ENCODE measurements at places on chromosomes 5 and 9.

DNA sequence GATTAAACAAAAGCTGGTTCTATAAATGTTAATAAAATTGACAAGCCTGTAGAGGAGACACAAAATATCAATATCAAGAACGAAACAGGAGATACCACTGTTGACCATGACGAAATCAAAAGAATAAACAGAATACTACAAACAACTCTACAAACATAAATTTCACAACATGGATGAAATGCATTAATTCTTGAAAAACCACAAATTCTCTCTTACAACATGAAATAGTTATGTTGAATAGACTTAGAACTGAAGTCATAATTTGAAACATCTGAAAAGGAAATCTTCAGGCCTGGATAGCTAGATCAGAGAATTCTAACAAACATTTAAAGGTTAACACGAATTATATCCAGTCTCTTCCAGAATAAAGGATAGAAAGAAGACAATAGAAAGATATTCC is 6.9 kb upstream of the SPATA31C1 start:
- no peak for DNase-seq

GRCh38 chr5:161009817-161010216 is 157.8 kb upstream of the ATP10B start:
- no peak for DNase-seq

- DNase-seq: peak; percentile 21
Measured at GRCh38 chr9:95230046-95230445, 87.5 kb downstream of the FANCC start.

- no peak for DNase-seq
Measured at GRCh38 chr5:34676416-34676815, 20.3 kb downstream of the RAI14 start.

- no peak for DNase-seq
Measured at GRCh38 chr9:125694478-125694877, 12.5 kb downstream of the MAPKAP1 start.

DNA sequence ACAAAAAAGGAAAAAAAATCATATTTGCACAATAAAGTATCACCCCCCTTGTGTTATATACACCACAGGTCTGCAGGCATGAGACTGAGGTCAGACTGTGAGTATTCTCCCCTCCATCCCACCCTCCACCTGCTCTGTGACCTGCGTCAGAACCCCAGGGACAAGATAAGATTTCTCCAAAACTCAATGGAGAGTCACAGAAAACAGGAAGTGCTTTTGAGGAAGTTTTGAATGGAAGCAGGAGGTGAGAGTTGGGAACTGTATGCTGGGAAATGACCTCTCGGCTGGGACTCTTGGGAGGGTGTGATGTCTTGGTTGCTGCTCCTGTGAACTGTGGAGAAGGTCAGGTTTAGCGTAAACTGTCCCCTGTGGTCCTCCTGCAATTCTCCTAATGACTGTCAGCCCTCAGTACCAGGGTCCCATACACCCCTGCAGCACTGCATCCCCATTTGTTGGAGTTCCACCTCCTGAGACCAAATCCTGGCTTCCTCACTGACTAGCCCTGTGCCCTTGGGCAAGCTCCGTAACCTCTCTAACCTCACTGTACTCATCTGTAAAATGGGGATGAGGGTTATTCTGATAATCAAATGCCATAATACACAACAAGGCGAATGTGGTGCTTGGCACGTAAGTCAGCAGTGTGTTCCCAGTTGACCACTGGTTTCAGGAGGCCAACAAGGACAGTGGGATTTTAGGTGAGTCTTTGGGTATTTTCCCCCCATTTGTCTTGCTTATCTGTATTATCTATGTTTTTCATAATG is 6.9 kb upstream of the CTSL start:
- DNase-seq: no peak

- DNase-seq: no peak
Measured at GRCh38 chr5:176952531-176953193, 53.5 kb upstream of the HK3 start.

DNA sequence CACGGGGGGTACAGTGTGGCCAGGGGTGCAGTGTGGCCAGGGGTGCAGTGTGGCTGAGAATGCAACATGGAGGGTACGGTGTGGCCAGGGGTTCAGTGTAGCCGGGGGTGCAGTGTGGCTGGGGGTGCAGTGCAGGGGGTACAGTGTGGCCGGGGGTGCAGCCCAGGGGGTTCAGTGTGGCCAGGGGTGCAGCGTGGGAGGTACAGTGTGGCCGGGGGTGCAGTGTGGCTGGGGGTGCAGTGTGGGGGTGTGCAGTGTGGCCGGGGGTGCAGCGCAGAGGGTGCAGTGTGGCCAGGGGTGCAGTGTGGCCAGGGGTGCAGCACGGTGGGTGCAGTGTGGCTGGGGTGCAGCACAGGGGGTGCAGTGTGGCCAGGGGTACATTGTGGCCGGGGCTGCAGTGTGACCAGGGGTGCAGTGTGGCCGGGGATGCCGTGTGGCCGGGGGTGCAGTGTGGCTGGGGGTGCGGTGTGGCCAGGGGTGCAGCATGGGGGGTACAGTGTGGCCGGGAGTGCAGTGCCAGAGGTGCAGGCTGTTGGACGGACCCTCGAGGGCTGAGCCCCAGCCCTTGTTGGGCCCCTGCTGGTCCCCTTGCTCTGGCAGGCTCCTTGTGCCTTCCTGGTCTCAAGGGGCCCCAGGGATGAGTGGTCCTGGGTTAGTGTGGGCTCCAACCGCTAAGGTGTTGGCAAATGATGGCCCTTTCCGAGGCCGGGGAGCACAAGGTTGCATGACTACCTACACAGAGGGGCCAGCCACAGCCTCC is 17.9 kb downstream of the TPPP start:
- DNase-seq: no peak

DNA sequence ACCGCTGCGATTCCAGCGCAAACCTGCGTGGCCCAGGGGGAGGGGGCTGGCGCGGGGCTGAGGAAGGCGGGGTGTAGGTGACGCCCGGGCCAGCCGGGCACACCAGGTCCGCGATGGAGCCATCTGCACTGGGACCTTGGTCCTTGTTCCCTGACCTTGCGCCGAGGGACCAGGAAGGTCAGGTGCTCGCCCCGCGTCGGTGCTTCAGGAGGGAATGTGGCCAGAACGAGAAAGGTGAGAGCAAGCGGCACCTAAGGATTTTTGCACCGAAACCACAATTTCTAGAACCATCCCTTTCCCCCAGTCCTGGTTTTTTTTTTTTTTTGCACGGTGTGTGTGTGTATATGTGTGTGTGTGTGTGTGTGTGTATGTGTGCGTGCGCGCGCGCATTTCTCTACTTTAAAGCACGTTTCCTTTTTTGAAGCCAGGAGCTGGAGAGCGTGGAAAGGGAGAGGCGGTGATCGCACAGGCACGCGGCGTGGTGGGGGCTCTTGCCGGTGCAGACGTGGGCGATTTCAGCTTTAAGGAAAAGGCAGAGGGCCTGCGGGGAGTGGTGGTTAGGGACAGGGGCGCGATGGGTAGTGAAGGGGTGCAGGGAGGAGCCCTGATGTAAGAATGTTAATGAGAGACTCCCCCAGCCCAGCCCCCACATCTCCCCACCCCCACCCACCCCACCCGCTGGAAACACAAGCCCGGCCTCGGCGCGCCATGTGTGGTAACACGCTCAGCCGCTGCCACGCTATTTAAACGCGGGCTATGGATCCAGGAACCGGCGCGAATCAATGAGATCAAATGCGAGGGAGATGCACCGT is at the start of gene NPR3:
Gene NPR3 (plus strand): TSS at position 772 of the 812 bp plus-strand sequence. CDS start 456 bp downstream, outside the sequence.
- DNase-seq: no peak

DNA sequence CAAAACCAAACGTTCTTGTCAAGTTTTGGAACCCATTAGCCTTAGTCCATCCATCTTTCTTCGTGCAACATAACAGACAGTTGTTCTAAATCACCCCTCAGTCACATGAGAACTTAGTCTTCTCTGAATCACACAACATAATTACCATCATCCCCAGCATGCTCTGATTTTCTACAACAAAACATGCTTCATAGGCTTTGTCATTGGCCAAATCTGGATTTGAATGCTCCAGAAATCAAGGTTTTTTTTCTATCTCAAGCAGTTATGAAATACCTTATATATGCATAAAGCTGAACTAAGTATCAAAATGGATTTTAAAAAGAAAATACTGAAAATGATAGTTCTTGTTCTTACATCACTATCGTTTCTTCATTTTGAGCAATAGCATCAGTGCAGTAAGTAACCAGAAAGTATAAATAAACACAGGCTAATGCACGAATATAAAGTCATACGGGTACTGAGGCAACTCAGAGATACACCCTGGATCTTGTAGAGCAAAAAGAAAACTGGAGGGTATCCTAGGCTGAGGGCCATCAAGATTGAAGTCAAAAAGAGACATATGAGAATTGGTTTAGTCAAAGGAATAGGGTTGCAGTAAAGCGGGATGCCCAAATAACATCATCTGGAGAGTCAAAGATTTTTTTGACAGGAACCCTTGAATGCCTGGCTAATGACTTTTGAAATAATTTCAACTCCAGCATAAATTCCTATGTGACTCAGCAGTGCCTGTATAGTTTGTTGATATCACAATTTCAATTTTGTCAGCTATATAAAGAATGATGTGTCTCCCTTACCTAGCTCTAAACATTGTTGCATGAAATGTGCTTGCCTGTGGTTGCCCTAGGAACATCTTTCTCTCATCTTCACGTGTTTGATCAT is 164.7 kb downstream of the ADAMTSL1 start:
- no peak for DNase-seq

- DNase-seq: no peak
Measured at GRCh38 chr9:84480071-84480470, 139.5 kb upstream of the SLC28A3 start.

GRCh38 chr5:24855485-24855884 is 210.7 kb upstream of the CDH10 start:
- DNase-seq: no peak

DNA sequence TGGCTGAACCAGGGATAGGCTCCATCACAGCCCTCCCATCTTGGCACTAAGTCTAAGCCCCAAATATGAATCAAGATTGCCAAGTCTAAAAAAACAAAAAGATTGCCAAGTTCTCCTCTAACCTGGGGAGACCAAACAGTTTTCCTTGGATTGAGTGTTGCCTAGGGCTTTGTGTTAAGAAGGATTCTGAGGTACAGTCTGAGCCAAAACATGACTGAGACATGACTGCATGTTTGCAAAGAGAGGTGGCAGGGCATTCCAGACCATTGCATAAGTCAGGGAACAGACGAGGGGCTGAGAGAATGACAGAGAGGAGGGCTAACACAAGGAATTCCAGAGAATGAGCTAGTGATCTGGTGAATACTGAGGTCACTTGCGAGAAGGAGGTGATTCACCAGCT is 11.4 kb downstream of the LAMC3 start:
- DNase-seq: no peak

GRCh38 chr5:63245271-63245670 is 666.7 kb downstream of the LRRC70 start:
- DNase-seq: no peak

DNA sequence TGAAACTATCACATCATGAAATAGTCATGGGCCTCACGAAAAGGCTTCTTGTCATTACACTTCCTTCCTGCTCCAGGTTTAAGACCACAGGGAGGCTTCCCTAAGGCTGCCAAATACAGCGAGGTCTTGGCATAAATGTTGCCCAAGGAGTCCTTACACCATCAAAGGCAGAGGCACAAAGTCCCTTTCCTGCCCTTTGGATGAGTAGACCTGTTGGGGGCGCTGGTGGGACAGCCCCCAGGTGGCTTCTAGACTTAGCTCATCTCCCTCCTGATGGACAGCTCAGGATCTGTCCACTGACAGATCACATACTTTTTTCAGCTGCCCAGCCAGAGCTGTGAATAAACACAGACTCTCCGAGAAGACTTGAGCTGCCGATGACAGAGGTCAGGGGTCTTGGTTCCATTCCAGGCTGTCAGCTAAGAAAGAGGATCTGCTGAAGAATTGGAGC is 15.5 kb upstream of the MEGF9 start:
- DNase-seq: no peak

DNA sequence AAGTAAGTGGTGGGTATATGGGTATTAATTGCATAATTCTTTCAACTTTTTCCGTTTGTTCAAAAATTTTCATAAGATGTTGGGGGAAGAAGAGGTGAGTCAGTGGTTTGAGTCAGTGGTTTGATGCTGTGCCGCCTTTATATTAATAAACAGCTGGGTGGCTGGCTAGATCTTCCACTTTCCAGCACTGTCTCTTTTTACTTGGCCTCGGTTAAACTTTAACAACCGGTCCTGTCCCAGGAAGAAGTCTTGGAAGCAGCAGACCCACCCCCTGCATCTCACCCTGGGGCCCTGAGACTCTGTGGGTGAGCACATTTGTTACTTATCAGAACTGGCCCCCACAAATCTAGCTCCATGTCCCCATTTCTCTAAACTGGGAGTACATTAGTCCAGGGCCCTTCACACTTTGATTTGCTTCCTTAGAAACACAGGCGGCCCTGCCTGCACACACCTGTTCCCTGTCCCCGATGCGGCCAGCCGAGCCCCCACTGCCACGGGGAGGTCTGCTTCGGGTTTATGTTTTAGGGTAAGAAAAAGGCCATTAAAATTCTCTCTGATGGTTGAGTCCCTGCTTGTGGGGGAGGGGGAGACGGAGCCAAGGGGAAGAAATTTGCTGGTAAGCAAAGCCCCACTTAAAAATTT is 90.7 kb downstream of the PTCH1 start:
- DNase-seq: peak; percentile 73

GRCh38 chr5:134138416-134139376 is 24.2 kb downstream of the TCF7 start:
- peak; percentile 23 for DNase-seq

Data from Caco-2 (cell line).